ENCODE measurements at places on chromosomes 11 and 22.

DNA sequence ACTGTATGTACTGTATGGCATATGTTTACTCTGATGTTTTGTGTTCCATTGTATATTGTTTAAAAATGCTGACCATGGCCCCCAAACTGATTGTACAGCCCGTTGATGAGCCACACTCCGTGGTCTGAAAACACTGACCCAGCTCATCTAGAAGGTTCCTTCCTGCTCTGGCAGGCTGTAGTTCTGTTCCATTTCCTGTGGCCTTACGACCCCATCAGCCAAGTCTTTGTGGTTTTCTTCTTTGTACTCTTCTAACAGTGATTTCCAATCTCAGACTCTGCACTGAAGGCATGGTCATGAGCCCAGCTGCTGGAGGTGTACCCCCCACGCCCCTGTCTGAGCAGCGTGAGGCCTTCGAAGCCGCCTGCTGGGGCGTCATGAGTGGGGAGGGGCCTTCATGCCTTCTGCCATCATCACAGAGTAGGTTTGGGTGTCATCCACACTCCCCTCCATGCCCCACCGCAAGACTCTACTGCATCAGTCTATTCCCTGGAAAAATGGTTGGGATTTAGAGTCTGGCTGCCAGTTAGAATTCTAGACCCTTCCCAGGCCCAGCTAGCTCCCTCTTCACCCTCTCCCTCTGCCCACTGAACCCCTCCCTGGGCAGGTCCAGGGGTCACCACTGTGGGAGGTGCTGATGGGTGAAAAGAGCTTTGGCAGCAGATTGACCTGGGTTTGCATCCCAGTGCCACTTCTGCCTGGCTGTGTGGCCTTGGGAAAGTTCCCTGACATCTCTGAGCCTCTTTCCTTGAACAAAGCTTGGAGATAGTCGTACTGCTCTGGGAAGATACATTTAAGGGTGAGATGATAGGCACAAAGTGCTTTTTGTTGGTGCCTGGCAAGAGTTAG, 11.3 kb upstream of the C11orf96 start:
- DNase-seq, result no peak

GRCh38 chr22:23376256-23376655, 195.9 kb downstream of the BCR start:
- DNase-seq, result no peak

DNA sequence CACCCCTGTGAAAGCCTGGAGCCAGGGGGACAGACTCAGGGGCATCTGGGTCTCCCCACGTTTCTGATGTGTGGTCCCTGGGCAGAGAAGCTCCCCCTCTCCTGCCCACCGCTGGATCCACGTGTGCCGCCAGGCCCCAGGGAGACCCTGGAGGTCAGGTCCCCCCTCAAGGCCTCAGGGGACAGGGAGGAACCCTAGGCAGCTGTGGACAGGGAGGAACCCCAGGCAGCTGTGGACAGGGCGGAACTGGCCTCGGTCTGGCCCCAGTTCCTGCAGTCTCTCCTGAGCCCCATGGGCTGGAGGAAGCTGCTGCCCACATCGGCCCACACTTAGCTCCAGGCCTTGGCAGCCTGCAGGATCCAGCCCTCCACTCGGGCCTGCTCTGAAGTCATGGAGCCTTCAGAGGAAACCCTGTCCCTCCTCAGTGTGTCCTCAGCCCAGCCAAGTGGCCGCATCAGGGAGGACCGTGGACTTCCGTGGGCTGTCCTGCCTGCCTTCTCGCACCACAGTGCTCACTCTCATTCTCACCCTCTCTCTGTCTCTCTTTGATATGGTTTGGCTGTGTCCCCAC, 127.7 kb downstream of the BRD1 start:
- DNase-seq, result no peak

- no peak for DNase-seq
Observed at GRCh38 chr11:75155570-75156422, 4.9 kb downstream of the SLCO2B1 start.

DNA sequence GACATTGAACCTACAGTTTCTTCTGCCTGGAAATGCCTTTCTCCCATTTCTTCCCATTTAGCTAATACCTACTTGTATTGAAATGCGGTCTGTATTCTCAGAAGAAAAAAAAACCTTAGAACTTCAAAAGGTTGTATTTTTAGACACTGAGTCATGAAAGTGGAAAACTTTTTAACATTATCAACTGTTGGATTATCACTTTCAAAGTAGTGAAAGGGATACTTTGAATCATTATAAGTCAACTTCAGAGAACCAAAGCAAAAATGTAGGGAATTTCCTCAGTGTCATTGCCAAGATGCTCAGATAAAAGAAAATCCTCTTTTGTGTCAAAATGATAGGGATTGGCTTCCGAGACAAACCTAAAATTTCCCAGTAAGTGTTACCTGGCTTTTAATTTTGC, 6.6 kb downstream of the HOATZ start:
- DNase-seq, result no peak
